Posterior vena cava (tissue), 2 donors: ENCODE measurements at places on chromosomes 11 and 22. TPM values are rescaled to one million over a fixed set of nuclear protein-coding genes. Genes with fewer than 3 reads are reported as not detected.
A peak's percentile ranks its signal among the peaks of the same experiment; 100 is the strongest.

RFPL1 gene
- total RNA-seq: not detected

APOL3 gene
- total RNA-seq: 54.5 TPM

RAB3IL1 gene
- total RNA-seq: 31.5 TPM

GRCh38 chr11:110850846-110851245, 138.6 kb upstream of the ARHGAP20 start:
- DNase-seq: no peak

DNA sequence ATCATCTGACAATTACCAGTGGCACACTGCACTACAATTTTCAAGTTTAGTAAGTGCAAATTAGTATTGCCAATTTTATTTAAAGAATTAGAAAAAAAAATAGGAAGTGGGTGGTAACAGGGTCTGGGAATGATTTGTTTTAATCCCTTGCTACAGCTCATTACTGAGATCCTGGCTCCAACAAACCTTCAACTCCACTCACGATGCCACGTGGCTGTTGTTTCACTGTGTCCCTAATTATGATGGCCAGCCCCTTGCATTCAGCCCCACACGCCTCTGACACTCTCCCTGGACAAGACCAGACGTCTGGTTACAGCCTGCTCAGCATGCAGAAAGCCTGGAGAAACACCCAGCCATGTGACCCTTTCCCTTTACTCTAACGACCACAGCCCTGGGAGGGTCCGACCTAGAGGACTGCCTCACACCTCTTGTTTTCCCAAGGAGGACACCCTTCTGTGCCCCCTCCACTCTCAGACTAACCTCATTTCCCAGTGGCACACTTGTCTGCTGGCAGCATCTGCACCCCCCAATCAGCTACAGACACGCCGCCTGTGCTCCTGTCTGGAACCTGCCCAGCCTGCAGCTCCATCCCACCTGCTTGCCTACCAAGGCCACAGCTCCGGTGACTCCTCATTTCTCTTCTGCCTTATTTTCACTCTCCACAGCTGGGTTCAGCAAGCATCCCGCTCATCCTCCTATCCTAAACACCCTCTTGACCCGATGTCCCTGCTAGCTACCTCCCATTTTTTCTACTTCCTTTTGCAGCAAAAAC, 18.5 kb upstream of the SLC25A1 start:
- DNase-seq: peak; percentile 62
